MG63 (cell line): ENCODE measurements at places on chromosomes 1 and 21. TPM values are rescaled to one million over a fixed set of nuclear protein-coding genes. Genes with fewer than 3 reads are reported as not detected.

DNA sequence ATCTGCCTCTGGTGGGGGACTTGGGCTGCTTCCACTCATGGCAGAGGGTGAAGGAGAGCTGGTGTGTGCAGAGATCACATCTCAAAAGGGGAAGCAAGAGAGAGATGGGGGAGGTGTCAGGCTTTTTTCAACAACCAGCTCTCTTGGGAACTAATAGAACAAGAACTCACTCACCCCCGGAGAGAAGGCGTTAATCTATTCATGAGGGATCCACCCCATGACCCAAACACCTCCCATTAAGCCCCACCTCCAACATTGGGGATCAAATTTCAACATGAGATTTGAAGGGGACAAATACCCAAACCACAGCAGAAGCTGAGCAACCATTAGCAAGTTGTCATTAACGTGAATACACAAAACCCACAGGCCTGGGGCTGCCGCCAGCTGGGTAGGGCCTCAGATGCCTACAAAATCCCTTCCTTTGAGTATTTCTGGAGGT is 12.0 kb upstream of the VWA5B1 start:
- DNase-seq, result no peak

DNA sequence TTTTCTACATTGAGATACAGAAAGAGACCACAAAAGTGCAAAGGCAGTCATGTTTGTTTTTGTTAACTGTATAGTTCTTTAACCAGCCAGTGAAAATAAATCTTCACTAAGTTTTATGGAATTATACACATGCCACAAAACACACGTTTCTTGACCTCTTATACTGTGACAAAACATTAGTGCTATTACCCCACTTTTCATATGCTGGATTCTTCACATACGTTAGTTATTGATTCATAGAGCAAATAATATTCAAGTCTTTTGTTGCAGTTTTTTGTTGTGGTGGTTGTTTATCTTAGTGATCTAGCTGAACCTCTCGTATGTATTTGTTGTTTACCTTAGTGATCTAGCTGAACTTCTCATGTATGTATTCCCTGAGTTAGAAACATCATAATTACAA is 28.0 kb downstream of the LYPLAL1 start:
- DNase-seq, result no peak

GRCh38 chr1:152110860-152111514 is 4.3 kb downstream of the TCHH start:
- DNase-seq, result peak; percentile 68

GRCh38 chr1:25608488-25609178 is 8.0 kb upstream of the MAN1C1 start:
- DNase-seq, result peak; percentile 59

DNA sequence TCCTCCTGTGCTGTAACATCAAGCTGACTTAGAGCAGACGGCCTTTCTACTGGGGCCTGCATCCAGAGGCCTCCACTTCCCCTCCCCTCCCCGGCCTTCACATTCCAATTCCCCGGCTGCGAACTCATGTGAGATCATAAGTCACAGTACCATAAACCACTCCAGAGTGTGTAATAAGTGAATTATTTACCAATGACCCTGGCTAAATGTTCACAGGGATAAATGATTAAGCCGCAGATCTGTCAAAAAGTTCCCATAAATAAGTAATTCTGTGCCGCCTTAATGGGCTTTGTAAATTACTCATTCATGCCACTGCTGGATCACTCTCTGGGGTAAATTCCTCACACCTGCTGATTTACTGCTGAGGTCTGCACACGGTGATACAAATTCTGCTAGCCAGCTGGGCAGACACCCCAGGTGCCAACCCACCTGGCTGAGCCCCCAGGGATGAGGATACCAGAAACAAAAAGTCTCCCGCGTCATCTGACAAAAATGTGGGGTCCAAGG is 27.4 kb upstream of the KIRREL1 start:
- DNase-seq, result no peak

GRCh38 chr1:16017461-16018303 is at the start of gene HSPB7:
Gene HSPB7, minus strand, starts transcription at chr1:16018043. Its CDS starts 80 bp downstream, at chr1:16017963.
- DNase-seq, result peak; percentile 88

TRIM58 gene
- 10.8 and 13.7 TPM in 2 replicates for total RNA-seq

LENEP gene
- total RNA-seq, result not detected in 2 replicates

MAP1LC3C gene
- total RNA-seq, result 2.2 and 3.3 TPM in 2 replicates
